Activated naive CD4-positive, alpha-beta T cell treated with anti-CD3 and anti-CD28 coated beads for 36 hours (primary cell): ENCODE measurements at places on chromosomes 4 and X.

GRCh38 chr4:147960971-147961370 is 229.1 kb downstream of the ARHGAP10 start:
- DNase-seq = no peak

- no peak for DNase-seq
Observed at GRCh38 chr4:1805493-1806222, 12.6 kb downstream of the FGFR3 start.

GRCh38 chr4:26806331-26806730 is 54.3 kb upstream of the STIM2 start:
- no peak for DNase-seq

DNA sequence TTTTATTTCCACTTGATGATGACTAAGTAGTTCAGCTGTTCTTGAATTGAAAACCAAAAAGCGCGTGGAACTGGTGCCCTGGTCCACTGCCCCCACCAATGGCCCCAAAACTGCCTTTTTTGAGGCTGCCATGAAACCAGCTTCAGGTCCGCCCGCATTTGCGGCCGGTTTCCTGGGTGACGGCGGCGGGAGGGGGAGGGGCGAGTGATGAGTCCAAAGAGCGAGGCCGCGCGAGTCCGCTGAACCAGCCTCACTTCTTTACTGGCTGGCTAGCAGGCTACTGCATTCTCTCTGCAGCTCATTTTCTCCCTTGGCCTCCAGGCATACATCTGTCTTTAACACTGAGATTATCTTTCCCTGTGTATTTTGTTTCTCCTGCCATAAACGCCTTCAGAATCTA is 72.9 kb upstream of the FABP2 start:
- no peak for DNase-seq

GRCh38 chr4:8173492-8174242 is 15.1 kb upstream of the ABLIM2 start:
- no peak for DNase-seq

- peak; percentile 8 for DNase-seq
Observed at GRCh38 chr4:116531870-116532269, 553.5 kb downstream of the TRAM1L1 start.

GRCh38 chr4:185672151-185672550 is 136.8 kb upstream of the PDLIM3 start:
- no peak for DNase-seq

- no peak for DNase-seq
Observed at GRCh38 chr4:158914218-158914617, 145.4 kb downstream of the FNIP2 start.

DNA sequence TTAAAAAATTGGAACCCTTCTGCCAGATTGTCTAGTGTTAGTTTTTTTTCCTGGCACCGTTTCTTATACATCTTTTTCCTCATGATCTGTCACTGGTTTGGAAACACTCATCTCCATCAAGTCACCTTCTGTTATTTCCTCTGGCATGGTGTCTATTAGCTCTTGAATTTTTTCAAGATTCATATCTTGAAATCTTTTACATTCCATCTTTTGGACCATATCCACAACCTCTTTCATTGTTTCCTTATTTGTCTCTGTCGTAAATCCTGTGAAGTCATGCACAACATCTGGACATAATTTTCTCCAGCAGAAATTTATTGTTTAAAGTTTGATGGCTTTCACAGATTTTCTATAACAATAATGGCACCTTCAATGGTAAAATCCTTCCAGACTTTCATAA is 10.2 kb upstream of the TMEM185A start:
- no peak for DNase-seq

DNA sequence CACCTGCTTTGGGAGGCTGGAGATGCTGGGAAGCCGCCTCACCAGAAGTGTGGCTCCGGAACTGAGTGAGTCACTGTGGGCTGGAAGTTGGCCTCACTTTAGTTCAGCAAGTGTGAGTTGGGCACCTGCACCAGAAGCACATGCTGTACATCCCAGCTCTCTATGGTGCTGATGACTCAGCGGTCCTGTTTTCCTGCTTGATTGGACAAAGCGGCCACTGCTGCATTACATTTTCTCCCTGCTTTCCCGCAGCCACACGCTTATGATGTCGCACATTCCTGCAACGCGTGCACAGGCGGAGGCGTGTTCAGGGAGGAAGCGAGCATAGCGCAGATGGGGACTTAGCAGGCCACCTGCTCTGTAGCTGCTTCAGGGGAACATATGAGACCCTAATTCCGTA is 26.7 kb upstream of the CLDN34 start:
- peak; percentile 7 for DNase-seq
